ENCODE measurements at places on chromosomes 13 and 19. TPM values are rescaled to one million over a fixed set of nuclear protein-coding genes. Genes with fewer than 3 reads are reported as not detected.

DNA sequence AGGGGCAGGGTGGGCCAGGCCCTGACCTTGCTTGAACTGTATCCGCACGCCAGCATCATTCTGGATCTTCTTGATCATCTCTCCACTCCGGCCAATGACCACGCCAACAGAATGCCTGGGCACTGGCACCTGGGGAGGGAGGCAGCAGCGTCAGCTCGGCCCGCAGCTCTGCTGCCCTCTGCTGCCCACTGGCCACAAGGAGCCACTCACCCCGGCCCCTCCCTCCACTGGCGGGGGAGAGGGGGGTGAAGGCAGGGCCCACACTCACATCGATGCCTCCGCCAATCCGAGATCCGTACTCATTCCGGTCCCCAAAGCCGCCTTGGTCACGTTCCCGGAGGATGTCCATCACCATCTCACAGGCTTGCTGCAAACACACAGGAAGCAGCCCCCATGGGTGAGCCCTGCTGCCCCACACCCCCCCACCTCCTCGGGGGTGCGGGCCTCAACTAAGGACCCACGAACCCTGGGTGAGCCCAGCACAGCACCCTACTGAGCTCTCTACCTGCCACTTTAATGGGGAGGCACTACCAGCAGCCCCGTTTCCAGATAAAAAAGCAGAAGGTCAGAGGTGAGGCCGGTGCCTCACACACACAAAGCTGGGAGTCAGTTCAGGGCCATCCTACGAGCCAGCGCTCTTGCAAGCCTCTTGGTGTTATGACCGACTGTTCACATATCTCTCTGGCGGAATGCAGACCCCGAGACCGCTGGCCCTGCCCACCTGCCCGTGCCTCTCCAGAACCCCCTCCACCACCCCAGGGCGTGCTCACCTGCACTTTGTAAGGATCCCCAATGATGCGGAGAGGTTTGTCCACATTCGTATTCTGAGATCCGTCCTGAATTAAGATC is 6.7 kb downstream of the KHSRP start:
- H3K36me3 ChIP-seq, result no peaks in the 10 kb centered on the region
- H3K27ac ChIP-seq, result peak overlapping the region; percentile 73
- H3K4me3 ChIP-seq, result no peak overlapping the region
- peaks cover 30% of the 10 kb centered on the region for H3K4me1 ChIP-seq
- no peaks in the 10 kb centered on the region for H3K27me3 ChIP-seq

- H3K4me1 ChIP-seq, result no peaks in the 10 kb centered on the region
- no peaks in the 10 kb centered on the region for H3K27me3 ChIP-seq
- no peaks in the 10 kb centered on the region for H3K36me3 ChIP-seq
- H3K4me3 ChIP-seq, result no peak within 1 kb of the TSS
Observed at GRCh38 chr19:543910-544608, at the start of gene GZMM. GZMM (plus strand) TSS chr19:544053; CDS start chr19:544072, 19 bp downstream.

- H3K36me3 ChIP-seq, result peaks cover 15% of the 10 kb centered on the region
- DNase-seq, result no peak
- H3K27ac ChIP-seq, result peak overlapping the region; percentile 62
- H3K4me3 ChIP-seq, result no peak overlapping the region
- no peaks in the 10 kb centered on the region for H3K27me3 ChIP-seq
- H3K4me1 ChIP-seq, result peaks cover 36% of the 10 kb centered on the region
Observed at GRCh38 chr19:5127717-5128116, 158.8 kb downstream of the KDM4B start.

GRCh38 chr13:103762523-103762922 is 696.3 kb upstream of the SLC10A2 start:
- no peaks in the 10 kb centered on the region for H3K4me1 ChIP-seq
- no peaks in the 10 kb centered on the region for H3K27me3 ChIP-seq

Gene CFD
- 28.1 TPM for total RNA-seq

Gene EPS8L1
- total RNA-seq, result 1.2 TPM

Gene PCDH17
- total RNA-seq, result 4.8 TPM

Measured in adrenal gland (tissue), 19 donors.